SK-N-SH (cell line): ENCODE measurements at places on chromosomes 1 and 21. TPM values are rescaled to one million over a fixed set of nuclear protein-coding genes. Genes with fewer than 3 reads are reported as not detected.

The TMPRSS2 gene
- polyA plus RNA-seq = not detected in 2 replicates

GRCh38 chr1:117164209-117164608 is 42.7 kb upstream of the TRIM45 start:
- no peak for DNase-seq

GRCh38 chr1:202680586-202681352 is 29.5 kb downstream of the SYT2 start:
- DNase-seq = no peak

DNA sequence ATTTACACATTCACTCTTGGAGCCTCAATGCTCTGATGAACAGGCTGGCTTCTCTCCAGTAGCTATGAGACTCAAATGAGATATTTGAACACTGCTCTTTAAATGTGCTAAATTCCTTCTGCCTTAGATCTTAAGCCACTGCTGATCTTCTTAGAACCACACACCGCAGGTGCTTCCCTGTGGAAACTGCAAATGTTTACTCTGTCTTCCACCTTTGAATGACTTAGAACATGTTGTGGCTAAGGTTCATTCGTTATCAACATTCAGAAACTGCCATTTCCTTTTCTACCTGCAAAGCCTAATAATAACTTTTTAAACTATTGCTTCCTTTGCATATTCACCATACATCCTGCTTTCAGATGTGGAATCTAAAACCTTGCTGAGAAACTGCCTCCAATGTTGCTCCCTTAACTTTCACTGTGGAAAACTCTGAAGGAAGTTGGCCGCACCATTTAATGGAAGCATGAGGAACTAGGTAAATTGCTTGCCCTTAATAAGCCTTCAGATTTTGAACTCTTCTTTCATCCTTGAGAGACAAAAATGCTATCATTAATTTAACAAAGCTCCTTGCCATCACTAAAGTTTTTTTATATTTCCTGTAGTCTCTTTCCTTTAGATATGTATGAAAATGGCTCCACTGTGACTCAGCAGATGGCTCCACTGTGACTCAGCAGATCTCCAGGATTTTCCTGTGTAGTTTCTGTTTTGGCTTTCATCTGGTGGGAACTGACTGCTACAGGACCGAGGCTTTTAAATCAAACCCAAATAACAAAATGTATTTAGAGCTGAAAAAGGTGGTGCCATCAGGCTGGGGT is 143.8 kb downstream of the TNFSF18 start:
- DNase-seq = no peak

DNA sequence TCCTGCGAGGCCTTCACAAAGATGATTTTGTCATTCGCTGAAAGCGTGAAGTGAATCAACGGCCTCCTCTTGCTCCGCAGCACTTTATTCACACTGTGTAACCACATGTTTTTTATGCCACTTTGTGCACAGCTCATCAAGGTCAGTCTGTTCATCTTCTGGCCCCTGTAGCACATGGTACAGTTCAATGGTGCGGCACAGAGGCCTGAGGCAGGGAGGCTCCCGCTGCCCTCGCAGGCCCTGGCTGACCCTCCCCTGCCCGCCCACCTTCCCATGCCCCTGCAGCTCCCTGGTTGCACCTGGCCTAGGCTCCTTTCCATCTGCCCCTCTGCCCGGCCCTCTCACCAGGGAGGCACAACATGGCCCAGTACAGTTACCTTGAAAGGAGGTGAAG is 87.5 kb downstream of the CD247 start:
- no peak for DNase-seq

- no peak for DNase-seq
These were observed 119.1 kb upstream of the RUNX3 start for GRCh38 chr1:25049190-25049589.

The PCP4 gene
- polyA plus RNA-seq = not detected in 2 replicates

The S100A10 gene
- 141 and 161 TPM in 2 replicates for polyA plus RNA-seq

GRCh38 chr1:211378844-211379243 is 52.2 kb downstream of the TRAF5 start:
- DNase-seq = no peak

The RHOU gene
- 0.36 and 0.44 TPM in 2 replicates for polyA plus RNA-seq

GRCh38 chr1:94025383-94026340 is 95.3 kb downstream of the ABCA4 start:
- DNase-seq = peak; percentile 74

DNA sequence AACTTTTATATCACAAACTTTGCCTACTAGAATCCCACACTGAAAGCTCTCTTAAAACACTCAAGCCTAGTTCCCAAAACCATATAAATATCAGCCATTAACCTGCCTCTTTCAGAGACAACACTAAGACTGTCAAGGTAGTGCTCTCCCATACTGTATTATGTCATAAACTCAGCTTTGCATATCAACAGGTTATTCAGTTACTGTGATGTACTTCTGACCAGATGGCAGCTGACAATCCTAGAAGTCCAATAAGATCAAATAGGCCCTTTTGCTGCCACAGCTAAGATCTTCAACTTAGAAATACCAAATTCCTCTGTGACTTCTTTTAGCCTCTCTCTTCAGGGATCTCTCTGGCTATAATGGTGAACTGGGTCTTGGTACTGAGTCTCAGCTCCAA is 97.2 kb downstream of the SPATA6 start:
- no peak for DNase-seq

The PIK3C2B gene
- polyA plus RNA-seq = 6.5 and 6.6 TPM in 2 replicates

GRCh38 chr1:28887419-28887834 is 26.9 kb upstream of the EPB41 start:
- peak; percentile 79 for DNase-seq

DNA sequence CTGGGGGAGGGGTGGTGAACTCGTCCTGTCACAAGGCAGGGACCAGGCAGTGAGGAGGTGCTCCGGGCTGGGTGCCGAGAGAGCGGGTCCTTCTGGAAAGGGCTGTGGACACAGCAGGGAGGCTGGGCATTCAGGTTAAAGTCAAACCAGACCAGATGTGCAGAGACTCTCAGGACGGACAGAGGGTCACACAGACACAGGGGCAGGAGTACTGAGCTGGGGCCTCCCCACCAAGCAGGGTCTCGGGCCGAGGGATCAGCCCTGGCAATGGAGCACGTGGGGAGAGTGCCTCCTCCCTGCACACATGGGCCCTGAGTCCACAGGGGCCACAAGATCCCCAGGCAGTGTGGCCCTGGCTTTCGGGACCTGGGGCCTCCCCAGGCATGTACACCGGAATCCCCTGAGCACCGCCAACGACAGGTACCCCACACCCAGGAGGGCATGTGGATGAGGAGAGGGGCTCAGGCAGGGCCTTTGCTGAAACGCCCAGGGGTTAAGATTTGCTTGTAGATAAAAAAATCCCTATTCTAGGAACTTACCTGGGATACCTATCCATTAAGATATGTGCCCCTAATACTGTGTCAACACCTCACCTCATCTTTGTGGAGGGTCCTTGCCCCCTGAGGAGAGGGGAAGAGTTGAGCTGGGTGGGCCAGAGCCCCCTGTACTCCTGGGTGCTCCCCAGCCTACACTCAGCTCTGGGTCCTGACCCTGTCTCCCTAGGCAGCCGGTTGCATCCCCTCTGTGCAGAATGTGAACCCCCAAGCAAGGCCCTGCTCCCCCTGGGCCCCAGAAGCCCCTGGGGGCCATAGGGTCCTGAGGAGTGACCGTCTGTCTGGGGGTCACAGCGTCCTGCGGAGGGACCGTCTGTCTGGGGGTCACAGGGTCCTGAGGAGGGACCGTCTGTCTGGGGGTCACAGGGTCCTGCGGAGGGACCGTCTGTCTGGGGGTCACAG is 46.9 kb upstream of the ADARB1 start:
- DNase-seq = peak; percentile 19

- DNase-seq = no peak
These were observed 135.1 kb downstream of the ADAMTS1 start for GRCh38 chr21:26710155-26710554.

The E2F2 gene
- polyA plus RNA-seq = 0.43 and 0.44 TPM in 2 replicates

DNA sequence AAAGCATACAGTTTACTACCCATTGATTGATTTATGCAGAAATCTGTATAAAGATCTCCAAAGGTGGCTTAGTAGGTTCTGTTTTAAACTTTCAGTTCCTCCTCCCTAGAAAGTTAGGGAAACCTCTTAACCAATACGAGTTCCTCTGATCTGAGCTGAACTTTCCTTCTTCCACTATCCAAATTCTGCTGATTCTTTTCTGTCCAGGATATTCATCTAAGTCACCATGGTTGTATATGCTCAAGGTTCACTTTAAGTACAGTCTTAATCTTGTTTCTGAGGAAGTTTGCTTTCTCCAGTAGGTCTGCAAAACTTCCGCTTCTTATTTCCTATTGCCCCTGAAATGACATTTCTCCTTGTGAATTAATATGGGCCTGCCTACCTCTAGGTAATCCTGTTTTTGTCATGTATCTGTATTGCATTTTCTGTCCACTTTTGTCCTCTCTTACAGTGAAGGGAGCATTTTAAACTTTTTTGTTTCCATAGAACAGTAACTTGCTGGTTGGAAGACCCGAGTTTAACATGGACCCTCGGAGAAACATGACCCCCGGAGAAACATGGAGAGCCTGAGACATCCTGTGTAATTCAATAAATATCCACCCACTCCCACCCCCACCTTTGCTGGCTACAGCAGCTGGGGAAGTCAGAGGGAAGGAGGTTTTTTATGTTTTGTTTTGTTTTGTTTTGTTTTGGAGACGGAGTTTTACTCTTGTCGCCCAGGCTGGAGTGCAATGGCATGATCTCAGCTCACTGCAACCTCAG is 16.7 kb upstream of the TUT4 start:
- DNase-seq = no peak
